ENCODE measurements at places on chromosomes 16 and 17.

DNA sequence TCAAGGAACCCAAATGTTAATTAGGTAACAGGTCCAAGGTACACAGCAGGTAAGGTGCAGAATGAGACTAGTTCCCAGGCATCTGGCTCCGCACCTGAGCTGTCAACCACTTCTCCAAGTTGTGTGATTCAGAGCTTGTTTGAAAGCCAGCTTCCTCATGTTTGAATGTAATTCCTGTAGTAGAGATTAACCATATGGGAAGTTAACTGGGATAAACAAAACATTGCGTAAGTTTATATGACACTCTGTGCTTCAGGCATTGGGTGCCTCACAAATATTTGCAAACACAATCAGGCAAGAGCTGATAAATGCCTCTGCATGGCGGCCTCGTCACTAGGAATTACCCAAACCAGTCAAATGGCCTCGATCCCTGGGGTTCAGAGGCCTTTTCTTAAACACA is 27.9 kb upstream of the CPHXL start:
- no peak for DNase-seq

GRCh38 chr17:14351493-14351892 is 50.6 kb downstream of the HS3ST3B1 start:
- DNase-seq, result no peak

GRCh38 chr17:60390186-60390585 is 1.7 kb downstream of the USP32 start:
- no peak for DNase-seq

DNA sequence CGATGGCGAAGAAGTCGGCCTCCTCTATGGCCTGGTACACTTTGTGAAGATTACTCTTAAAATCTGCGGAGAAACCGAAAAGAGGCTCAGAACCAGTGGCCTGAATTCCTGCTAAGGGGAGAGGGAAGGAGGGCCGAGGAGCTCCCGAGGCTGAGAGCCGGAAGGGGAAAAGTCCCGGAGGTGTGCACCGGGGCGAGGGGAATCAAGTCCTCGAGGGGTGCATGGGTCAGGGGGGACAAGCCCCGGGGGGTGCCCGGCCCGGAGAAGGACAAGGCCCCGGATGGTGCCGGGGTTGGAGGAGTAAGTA is 495 bp downstream of the PARN start:
- DNase-seq, result no peak

DNA sequence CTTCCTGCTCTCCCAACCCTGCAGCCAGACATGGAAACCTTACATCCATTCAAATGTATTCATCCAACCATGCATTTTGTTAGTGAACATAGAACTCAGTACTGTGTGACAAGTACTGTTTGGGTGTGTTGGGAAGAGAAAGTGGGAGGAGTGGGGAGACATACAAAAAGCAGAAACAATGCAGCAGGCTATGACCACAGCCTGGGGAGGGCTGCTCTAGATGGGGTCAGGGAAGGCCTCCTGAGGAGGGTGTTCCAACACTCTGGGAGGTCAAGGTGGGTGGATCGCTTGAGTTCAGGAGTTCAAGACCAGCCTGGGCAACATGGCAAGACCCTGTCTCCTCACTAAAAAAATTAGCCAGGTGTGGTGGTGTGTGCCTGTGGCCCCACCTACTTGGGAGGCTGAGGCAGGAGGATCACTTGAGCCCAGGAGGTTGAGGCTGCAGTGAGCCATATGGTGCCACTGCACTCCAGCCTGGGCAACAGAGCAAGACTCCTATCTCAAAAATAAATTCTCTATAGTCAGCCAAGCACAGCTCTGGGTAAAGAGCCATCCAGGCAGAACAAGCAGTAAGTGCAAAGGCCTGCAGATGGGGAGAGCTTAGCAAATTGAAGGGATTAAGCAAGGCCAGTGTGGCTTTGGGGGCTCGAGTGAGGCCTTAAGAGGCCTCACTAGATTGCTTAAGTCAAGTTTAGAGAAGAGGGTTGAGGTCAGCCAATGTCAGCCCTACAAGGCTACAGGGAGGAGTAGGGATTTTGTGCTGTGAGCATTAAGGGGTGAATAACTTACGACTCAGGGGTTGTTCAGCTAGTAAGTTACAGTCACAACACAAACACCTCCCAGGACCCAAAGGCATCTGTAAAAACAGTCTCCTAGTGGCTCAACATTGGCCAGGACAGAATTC is 5.5 kb downstream of the SLC13A2 start:
- no peak for DNase-seq

DNA sequence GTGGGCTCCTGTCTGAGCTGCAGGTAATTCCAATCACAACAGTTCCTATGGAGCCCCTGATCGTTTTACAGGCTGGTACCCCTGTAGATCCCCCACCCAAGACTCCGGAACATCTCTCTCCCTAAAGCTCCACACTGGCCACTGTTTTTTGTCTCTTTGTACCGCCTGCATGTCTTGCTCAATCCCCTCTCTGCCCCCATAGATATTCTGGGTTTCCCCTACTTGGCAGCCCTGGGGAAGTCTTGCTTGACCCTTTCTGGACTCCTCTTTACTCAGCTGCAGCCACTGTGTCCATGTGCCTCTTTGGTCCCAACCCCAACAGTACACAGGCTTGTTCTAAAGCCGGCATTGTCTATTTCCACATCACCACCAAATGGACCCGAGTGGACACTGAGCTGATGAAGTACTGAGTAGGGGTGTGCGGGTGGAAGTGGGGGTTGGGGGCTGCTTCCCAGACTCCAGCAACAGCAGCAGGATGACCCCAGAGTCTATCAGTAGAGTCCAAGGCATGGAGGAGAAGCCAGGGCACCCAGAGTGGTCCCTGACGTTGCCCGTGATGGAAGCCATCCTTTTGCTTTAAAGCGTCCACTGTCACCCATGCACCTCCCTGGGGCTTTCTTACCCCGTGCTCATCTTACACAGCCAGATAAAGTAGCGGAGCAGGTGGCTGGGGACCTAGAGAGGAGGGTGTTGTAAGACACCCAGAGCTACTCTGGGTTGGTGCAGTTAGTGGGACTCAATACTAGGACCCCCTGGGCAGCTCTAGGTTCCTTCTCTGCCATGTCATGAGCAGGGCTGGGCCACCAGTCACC is 6.4 kb downstream of the CD300LB start:
- no peak for DNase-seq

GRCh38 chr17:74159226-74159840 is 44.1 kb upstream of the RPL38 start:
- no peak for DNase-seq

DNA sequence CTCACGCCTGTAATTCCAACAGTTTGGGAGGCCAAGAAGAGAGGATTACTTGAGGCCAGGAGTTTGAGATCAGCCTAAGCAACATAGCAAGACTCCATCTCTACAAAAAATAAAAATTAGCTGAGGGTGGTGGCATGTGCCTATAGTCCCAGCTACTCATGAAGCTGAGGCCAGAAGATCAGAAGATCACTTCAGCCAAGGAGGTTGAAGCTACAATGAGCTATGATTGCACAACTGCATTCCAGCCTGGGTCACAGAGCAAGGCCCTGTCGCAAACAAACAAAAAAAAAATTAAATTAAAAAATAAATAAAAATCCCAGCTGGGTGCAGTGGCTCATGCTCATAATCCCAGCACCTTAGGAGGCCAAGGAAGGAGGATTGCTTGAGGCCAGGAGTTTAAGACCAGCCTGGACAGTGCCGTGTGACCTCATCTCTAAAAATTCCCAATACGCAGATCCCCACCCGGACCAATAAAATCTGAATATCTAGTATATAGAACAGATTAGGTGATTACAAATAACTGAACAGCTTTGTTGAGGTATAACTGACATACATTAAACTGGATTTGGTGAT is 18.2 kb upstream of the ATF7IP2 start:
- DNase-seq, result no peak

- peak; percentile 69 for DNase-seq
Observed at GRCh38 chr17:45282683-45283644, 21.1 kb upstream of the SPATA32 start.

GRCh38 chr17:48024149-48025039 is 13.2 kb downstream of the COPZ2 start:
- DNase-seq, result no peak

GRCh38 chr16:75073545-75074303 is 42.9 kb downstream of the LDHD start:
- no peak for DNase-seq

GRCh38 chr16:50821586-50821985 is 79.7 kb downstream of the CYLD start:
- no peak for DNase-seq

DNA sequence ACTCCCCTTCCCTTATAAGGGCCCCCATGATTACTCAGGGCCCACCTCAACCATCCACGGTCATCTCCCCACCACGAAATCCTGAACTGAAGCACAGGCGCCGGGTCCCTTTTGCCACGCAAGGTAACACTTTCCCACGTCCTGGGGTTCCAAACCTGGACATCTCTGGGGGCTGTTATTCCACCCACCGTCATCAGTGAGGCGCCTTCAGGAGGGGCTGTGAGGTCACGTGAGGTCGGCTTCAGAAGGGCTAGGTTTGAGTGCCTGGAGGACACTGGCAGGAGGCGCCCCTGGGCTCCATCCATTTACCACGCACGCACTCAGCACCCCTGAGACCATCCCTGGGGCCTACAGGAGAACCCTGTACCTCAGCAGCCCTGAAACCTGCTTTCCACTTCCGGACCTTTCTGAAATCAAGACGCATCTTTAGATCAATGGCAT is 4.1 kb downstream of the CD2BP2 start:
- no peak for DNase-seq

DNA sequence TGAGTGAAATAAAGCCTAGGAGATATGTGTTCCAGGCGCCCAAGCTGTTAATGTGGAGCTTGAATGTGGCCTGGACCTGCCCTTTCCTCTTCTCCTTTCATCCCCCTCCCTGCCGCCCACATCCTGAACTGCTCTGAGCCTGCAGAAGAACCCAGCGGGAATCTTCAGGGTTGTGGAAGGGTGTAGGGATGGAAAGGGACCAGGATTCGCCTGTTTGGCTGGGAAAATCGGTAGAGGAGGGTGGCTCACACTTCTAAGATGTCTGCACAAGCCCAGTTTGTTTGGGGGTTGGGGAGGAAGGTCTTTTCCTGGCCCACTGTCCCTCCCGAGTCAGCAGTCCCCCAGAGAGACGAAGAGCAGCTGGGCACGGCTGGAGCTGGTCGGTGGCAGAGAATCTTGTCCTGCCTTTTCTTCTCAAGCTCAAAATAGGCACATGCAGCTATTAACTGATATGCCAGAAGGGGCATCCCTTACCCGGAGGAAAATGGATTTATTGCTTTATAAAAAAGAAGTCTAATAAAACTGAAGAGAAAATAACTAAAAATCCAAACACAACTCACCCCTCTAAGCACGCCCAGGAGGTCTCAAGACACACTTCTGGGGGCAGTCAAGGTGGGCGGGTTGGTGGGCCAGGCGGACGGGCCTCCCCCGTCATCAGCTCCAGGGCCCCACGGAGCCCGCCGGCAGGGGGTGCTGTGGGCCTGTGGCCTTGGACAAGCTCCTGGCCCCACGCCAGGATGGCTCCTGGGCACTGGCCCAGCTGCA is 11.5 kb upstream of the PITPNA start:
- DNase-seq, result no peak

DNA sequence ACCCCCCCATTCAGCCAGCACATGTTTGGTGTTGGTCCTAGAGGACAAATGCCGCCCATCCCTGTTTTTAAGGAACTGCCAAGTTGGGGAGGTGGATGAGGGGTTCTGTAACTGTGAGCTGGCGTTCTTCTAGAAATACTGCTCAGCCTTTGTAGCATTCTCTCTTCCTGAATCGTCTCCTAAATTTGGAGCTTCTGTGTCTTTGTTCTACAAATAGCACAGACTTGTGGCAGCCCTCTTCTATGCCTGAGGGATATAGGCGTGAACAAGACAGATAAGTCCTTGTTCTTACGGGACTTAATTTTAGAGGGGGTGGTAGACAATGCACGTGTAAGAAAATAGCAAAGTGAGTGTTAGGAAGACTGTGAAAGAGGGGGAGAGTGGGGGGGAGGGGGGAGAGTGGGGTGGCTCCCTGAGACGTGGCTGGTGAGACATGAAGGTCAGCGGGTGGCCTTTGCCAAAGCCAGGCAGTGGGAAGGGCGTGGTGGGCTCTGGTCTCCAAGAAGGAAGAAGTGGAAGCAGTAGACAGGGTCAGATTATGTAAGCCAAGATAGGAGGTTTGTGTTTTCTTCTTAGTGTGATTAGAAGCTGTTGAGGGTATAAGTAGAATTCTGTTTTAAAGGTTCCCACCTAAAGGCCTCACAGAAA is 9.9 kb downstream of the MFSD11 start:
- no peak for DNase-seq

DNA sequence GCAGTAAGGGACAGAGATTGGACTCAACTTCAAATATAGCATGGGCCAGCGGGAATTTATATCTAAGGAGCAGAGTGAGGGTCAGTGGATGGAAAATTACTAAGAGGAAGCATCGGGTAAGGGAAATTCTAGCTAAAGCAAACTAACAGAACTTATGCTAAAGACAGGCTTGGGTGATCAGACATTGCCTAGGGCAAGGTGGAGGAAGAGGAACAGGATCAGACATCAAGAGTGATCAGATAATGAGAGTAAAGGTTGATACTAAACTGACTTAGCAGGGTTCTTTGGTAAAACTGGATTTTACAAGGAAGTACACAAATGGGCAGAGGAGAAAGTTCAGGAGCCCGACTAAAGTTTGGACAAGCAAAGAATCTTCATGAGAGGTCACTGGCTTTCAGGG is 86.3 kb upstream of the TOM1L1 start:
- DNase-seq, result no peak

DNA sequence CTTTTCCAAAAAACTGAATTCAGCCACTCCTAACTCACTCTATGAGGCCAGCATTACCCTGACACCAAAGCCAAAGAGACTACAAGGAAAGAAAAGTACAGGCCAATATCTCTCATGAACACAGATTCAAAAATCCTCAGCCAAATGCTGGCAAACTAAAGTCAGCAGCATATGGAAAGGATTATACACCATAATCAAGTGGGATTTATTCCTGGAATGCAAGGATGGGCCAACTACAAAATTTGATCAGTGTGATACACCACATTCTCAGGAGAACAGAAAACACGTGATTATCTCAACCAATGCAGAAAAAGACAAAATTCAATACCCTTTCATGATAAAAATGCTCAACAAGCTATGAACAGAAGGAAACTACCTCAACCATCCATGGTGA is 7.7 kb upstream of the AATK start:
- no peak for DNase-seq

DNA sequence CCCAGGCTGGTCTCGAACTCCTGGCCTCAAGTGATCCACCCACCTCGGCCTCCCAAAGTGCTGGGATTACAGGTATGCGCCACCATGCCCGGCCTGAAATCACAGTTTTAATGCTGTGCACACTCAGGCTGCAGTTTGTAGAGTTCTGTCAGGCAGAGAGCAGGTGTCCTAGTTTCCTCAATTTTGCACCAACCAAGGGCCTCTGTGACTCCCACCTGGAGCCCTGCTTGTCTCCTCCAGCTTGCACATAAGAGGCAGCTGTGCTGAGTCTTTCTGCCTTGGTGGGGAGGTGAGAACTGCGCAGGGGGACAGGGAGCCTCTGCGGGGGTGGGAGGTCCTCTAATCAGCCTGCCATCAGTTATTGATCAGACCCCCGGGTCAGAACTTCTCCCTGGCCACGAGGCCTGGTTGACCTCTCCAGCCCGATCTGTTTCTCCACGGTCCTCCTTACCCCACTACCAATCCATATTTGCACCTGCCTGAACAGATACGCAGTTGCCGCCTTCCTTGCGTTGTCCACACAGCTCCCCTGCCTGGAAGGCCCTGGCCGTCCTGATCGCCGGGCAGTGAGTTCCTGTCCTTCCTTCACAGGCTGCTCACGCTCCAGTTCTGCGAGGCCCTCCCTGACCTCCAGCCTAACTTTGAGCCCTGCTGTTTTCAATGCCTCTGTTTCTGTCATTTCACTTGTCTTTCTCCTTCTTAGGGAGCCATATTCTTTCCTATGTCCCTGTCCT is 48.1 kb upstream of the SIAH1 start:
- DNase-seq, result no peak

GRCh38 chr16:88763502-88764053 is 21.4 kb downstream of the PIEZO1 start:
- DNase-seq, result no peak

- DNase-seq, result no peak
Observed at GRCh38 chr17:32142857-32143526, 690 bp downstream of the RHOT1 start.

Data from NCI-H187 treated with DMSO at 0.1 percent for 48 hours (cell line).